Dorsolateral prefrontal cortex (tissue), 122 donors: ENCODE measurements at places on chromosomes 7 and 10.

GRCh38 chr10:78589687-78590086, 479.1 kb upstream of the ZMIZ1 start:
- no peak for DNase-seq

DNA sequence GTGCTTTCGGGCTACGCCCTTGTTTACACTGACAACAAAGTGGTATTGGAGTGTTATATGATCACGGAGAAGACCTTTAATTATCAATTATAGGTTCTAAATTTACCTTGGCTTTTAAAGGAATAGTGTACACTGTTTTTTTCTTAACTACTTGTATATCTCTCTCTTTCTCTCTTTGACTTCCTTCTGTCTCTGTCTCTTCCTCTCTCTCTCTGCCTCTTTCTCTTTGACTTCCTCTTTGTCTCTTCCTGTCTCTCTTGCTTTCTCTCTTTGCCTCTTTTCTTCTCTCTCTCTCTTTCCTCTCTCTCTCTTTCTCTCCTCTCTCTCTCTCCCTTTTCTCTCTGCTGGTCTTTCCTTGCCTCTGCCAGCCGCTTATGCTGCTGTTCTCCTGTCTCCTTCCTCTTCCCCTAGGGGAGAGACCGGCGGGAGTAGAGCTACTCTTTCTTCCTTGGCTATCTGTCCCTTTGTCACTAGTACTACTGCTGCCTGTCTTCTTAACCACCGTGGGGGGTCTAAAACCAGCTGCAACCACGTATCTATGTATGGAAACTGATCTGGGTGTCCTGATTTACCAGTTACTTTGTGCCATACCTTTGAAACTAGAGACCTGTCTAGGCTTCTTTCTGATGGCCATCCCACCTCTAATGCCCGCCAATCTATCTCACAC, 36.9 kb upstream of the GSDME start:
- no peak for DNase-seq

- no peak for DNase-seq
Observed at GRCh38 chr7:84177758-84178412, 16.7 kb downstream of the SEMA3A start.

DNA sequence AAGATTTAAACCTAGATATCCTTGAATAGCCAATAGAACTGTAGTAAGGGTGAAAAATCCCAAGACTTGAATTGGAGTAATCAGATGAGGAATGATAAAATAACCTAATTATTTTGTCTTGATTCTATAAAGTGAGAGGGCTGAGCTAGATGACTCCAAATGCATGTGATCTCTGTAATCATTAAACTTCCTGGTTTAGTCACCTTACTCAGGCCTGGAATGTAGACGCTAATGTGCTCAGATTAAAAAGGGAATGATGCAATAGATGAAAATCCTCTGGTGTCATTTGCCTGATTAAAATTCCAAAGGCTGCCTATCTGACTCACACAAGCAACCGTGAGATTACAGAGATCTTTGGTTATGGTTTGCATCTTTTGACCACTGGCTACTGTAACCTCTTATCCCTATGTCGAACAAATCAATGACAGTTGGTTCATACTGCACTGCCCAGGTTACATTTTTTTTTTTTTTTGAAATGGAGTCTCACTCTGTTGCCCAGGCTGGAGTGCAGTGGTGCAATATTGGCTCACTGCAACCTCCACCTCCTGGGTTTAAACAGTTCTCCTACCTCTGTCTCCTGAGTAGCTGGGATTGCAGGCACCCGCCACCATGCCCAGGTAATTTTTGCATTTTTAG, 2.9 kb upstream of the HKDC1 start:
- DNase-seq, result no peak

DNA sequence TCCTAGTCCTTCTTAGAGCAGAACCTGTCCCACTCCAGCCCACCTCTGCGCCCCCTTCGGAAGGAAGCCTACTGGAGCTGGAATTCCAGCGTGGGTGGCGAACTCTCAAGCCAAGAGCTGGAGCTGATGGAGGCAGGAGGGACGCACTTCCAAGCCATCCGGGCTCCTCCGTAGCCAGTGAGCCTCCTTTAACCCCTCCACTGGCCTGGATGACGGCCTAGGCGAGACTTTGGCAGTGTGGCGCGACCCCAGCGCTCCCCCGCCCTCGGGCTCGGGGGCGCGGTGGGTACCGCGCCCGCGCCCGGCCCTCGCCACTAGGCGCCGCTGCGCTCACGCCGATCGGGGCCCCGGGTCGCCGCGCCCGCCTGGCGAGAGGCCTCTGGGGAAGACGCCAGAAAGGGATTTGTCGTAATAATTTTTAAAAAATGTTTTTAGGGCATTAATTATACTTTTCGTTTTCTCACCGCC, 5.1 kb upstream of the EMX2 start:
- no peak for DNase-seq

DNA sequence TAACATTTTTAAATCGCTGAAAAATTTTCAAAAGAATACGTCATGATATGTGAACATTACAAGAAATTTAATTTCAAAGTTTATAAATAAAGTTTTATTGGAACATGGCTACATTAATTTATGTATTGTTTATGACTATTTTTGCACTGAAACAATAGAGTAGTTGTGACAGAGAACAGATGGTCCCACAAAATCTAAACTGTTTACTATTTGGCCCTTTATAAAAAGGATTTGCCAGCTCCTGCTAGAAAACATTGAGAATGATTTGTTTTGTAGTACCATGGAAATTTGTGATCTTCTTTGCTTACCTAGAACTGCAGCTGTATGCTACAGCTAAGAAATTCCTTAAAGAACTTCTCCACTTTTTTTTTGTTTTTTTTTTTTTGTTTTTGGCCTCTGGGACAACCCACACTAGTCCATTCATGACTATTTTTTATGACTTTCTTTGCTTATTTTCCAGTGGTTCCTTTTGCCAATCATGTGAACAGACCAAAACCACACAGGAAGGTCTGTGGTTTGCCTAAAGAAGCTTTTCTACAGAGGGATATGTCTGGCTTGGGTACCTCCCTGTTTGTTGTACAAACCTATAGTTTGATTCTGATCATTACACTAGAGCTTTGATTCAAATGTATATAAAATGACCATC, 55.7 kb downstream of the ST7 start:
- DNase-seq, result no peak

DNA sequence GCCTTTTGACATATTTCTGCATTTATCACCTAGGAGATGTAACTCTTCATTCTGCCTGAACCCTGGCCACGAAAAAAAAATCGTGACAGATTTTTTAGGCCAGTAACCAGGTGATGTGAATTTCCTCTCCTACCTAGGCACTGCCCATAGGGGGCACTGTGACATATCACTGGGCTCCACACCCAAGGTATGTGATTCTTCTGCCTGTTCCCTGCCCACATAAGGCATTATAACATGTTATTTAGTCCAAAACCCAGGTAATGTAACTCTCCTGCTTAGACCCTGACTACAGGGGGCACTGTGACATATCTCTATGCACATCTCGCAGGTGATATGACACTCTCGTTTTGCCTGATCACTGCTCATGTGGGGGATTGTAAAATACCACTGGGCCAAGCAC, 29.5 kb upstream of the ZNF107 start:
- DNase-seq, result no peak

GRCh38 chr10:83820033-83820432, 319.3 kb upstream of the GHITM start:
- DNase-seq, result no peak

GRCh38 chr10:679556-679955, 9.9 kb downstream of the DIP2C start:
- DNase-seq, result no peak

GRCh38 chr10:128713471-128713870, 587.2 kb upstream of the MKI67 start:
- no peak for DNase-seq

DNA sequence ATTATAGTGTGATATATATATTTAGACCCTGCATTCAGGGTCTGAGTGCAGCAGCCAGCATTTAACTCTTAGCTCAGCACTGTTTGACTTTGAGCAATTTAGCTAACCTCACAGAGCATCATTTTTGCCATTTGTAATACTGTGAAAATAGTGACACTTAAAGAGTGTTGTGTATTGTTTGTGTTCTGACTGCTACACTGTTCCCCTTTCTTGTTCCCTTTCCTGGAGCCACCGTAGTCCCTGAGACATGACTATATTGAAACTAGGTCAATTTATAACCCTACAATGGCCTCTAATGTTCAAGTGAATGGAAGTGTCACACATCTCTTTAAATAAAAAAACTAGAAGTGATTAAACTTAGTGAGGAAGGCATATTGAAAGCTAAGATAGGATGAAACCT, 20.3 kb upstream of the CD36 start:
- DNase-seq, result no peak

- no peak for DNase-seq
Observed at GRCh38 chr10:76251841-76252671, 820.6 kb downstream of the LRMDA start.
